ENCODE measurements at places on chromosomes 12 and 14.

GRCh38 chr14:94401083-94401482 lies 12.7 kb upstream of the SERPINA1 start:
- DNase-seq: peak; percentile 19

DNA sequence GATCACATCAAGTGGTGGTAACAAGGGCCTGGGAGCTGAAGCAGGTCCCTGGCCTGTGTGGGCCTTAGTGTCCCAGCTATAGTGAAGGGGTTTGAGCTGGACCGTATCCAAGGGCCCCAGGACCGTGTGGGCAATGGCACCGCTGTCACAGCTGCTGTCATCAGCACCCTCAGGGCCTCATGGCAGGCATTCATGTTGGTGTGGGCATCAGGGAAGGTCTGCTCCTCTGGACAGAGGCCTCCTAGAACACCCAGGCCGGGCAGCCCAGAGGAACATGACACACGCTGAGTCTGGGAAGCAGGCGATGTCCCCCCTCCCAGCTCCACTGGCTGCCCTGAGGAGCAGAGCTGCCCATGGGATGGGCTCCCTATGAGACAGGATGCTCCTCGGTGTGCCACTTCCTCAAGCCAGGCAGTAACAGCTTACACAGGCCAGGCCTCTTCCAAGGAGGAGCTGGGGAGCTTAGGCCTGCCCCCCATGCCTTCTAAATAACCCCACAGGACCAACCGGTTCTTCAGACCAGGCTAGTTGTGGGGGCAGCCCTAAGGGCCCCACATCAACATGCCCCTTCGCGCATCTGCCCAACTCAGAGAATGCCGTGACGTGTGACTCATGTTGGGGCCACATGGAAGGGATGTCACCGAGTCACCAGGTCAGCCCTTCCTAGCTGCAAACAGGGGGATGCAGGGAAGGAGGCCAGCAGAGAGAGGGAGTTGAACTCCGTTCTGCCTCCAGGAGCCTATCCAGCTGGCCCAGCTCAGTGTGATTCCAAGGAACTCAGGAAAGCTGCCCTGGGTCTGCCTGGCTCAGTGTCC lies 80.4 kb downstream of the PITPNM2 start:
- no peak for DNase-seq

GRCh38 chr14:49467091-49467490 lies 119.1 kb downstream of the RPS29 start:
- DNase-seq: no peak

DNA sequence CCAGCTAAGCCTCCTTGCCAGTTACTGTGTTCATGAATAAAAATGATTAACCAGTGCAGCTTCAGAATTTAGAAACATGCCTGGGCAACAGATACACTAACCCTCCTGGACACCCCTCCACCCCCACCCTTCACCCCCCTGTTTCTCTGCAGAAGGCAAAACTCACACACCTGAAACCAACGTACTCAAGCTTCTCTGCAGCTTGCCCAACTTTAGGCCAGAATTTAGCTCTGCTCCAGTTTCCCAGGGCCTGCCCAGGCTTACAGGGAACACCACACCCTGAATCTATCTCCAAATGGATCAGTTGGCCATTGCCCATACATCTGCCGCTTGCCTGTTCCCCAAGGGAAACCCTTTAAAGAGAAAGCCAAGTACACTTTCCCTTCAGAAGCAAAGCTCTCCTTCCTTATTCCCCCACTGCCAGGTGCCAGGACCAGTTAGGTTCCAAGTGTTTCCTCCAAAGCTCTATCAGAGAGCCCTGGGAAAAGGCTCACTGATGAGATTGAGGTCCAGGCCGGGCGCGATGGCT lies 1.8 kb upstream of the SPPL3 start:
- DNase-seq: no peak

DNA sequence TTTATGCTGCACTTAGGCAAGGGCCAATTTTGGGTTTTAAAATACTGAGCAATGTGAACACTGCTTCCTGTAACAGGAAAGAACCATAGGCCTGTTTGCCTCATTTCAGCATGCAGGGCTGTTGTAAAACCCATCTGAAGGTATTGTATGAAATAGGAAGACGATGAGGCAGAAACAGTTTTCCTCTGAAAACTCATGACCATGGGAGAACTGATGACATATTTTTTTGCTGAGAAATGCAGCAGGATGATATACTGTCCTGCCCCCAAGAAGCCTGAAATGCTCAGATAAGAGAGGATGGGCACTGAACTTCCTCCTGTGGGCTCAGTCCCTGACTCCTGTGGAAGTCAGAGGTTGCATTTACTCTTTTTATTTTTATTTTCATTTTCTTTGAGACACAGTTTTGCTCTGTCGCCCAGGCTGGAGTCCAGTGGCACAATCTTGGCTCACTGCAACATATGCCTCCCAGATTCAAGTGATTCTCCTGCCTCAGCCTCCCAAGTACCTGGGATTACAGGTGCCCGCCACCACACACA lies 17.4 kb downstream of the PYGL start:
- DNase-seq: no peak

GRCh38 chr12:89779090-89779489 lies 70.5 kb upstream of the ATP2B1 start:
- no peak for DNase-seq

DNA sequence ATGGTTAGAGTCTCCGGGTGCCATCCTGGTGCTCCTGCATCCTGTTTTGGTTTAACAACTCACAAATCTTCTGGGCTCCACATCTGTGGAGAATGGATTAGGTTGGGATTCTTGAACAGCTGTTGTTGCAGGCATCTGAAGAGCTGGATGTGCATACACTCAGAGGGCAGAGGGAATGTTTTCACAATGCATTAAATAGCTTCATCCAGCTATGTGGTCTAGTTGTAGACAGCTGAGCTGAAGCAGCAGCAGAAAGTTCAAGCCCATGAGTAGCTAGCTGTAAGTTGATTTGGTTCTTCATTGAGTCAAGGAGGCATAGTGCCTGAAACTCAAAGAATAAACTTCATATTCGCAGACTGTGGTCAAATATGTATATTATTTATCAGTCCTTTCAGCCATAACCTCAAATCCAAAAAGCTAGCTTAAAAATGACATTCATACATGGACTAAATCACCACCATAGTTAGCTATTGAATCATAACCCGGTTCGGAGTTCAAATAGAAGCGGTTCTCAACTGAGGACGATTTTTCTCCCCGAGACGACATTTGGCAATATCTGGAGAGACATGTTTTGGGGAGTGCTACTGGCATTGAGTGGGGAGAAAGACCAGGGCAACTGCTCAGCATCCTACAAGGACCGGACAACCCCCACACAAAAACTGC lies 858 bp upstream of the ANKRD13A start:
- no peak for DNase-seq

GRCh38 chr12:45339035-45339434 lies 123.1 kb downstream of the ANO6 start:
- no peak for DNase-seq

- DNase-seq: peak; percentile 13
Observed at GRCh38 chr12:124109760-124110159, 136.7 kb downstream of the ZNF664 start.

- peak; percentile 65 for DNase-seq
Observed at GRCh38 chr14:96039633-96040311, 610 bp downstream of the C14orf132 start.

DNA sequence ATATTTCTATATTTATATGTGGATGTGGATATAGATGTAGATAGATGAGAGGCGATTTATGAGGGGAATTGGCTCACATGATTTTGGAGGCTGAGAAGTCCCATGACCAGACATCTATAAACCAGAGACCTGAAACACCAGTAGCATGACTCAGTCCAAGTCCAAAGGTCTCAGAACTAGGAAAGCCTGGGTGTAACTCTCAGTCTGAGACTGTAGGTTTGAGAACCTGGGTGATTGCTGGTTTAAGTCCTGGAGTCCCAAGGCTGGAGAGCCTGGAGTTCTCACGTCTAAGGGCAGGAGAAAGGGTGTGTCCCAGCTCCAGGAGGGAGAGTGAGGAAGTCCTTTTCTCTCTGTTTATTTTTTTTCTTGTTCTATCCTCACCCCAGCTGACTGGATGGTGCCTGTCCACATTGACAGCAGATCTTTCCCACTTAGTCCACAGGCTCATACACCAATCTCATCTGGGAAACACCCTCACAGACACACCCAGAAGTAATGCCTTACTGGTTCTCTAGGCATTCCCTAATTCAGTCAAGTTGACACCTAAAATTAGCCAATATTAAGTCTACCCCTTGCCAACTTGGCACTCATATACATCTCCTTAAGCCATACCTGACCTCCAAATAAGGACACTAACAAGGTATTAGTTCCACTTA lies 45.4 kb downstream of the EMP1 start:
- no peak for DNase-seq

DNA sequence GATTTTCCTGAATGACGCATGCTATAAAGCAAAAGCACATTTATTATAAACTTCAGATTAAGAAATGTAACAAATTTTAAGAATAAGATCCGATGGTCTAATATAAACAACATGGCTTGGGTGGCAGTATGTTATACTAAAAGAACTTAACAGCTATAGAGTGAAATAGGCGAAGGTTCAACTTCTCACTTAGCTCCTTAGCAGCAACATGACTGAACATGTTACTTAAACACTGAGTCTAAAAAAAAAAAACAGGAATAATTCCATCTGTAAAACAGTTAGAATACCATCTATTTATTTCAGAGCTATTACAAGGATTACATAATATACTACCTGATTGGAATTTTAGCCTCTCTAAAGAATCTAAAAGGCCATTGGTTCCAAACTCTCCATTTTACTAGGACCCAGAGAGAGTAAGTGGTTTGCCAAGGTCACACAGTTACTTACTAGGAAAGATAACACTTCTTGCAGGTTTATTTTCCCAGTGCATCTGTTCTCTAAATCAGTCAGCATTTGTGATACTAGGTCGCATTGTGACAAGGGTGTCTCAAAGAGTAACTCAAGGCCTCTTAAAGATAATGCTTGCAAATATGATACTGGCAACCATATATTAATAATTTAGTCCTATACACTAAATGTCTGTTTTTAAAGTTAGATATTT lies 14.8 kb downstream of the OSBPL8 start:
- DNase-seq: no peak

- no peak for DNase-seq
Observed at GRCh38 chr12:18979401-18980126, 150.0 kb upstream of the PLEKHA5 start.
